ENCODE measurements at places on chromosomes 16 and 17.

DNA sequence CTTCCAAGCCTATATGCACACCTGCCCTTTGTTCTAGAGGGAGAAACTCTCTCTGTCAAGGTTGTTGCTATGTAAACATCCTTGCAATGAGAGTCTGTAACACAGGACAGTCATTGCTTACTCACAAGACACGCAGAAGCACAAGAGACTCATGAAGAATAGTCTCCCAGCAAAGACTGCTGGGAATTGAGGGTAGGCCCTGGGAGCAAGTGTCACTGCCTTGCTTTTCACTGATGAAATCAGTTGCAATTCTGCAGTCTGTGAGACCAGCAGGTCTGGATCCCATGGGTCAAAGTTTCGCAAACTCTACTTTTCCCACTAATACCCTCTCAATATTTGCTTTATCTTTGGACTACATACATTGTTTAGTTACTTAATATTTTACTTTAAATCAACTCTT lies 177.4 kb downstream of the FTO start:
- DNase-seq = no peak

GRCh38 chr16:10556236-10556635 lies 24.2 kb downstream of the EMP2 start:
- no peak for DNase-seq

- no peak for DNase-seq
Measured at GRCh38 chr16:4529085-4530060, 9.2 kb downstream of the CDIP1 start.

- no peak for DNase-seq
Measured at GRCh38 chr16:58219432-58219831, 21.5 kb upstream of the CSNK2A2 start.

DNA sequence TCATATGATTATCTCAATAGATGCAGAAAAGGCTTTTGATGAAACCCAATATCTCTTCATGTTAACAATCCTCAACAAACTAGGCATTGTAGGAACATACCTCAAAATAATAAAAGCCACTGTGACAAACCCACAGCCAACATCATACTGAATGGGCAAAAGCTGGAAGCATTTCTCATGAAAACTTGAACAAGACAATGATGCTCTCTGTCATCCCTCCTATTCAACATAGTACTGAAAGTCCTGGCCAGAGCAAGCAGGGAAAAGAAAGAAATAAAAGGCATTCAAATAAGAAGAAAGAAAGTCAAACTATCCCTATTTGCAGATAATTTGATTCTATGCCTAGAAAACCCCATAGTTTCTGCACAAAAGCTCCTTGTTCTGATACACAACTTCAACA lies 999.2 kb upstream of the GOT2 start:
- no peak for DNase-seq

DNA sequence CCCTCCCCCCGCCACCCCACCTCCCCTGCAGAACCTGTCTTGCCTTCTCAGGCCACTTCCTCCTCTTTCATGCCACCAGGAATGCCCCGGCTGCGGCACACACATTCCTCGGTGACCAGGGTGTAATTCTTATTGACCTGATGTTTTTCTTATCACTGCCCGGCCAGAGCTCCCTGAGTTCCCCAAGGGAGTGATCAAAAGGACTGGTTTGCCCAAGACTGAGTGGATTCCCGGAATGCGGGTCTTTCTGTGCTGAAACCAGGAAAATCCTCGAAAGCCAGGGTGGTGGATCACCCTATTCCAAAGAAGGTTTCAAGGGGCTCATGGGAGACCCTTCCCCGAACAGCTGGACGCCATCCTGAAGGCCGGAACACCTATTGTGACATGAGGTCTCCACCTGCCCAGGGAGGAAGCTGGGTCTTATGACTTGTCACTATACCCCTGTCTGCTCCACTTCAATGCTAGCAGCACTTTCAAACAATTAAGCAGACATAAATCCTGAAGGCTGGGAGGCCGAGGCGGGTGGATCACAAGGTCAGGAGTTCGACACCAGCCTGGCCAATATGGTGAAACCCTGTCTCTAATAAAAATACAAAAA lies 53.0 kb upstream of the RPL38 start:
- DNase-seq = no peak

- no peak for DNase-seq
Measured at GRCh38 chr17:10010752-10011151, 105.7 kb upstream of the RCVRN start.

DNA sequence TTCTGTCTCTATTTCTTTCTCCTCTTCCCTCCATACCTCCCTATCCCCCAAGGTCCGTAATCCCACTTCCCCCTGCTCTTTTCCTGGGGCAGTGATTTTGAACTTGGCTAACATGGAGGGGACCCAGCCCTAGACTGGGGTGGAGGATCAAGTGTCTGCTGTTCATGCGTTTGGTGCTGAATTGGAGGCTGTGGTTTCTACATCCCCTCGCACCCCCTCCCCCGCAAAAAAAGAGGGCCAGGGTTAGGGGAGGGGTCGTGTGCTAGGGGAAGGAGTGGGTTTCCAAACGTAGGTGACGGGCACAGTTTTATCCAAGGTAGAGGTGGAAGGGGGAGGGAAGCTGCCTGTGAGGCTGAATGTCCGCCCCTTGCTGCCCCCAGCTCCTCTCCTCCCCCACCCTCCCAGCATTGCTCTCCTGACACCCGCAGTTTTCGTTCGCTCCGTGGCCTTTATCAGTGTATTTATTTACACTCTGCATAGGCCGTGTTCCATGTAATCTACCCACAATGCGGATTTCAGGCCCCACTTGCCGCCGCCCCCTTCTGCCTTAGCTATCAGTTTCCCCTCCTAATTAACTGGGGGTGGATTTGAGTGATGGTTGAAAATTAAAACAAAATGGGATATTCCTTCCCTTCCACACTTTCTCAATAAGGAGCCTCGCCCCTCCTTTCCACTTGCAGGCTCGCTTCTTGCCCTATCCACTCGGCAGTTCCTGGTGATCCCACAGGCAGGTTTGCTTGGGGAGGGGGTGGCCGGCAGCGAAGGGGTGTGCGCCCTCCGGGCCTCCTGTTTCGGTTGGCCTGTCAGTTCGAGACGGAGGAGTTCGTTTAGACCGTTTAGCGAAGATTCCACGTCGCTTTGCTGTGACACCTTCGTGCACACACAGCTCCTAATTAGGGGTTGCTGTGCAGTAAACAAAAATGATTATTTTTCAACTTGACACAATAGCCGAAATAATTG lies 2.0 kb downstream of the GNAO1 start:
- DNase-seq = no peak

- no peak for DNase-seq
Measured at GRCh38 chr16:55825115-55825728, 7.7 kb downstream of the CES1 start.

DNA sequence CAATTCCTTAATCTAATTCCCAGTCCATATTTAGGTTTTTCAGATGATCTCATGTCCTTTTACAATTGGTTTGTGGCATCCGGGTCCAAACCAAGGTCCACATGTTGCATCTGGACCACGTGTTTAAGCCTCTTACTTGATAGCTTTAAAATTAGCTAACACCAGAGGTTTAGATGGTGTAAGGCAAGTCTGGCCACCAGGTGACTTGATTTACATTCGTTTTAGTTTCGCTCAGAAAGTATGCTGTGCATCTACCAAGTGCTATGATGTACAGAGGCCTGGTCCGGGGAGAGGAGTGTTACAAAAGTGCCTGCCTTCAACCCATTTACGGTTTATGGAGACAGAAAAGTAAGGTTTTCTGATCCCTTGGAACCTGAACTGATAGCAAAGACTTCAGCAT lies 878 bp upstream of the DNAJA2 start:
- DNase-seq = peak; percentile 20

DNA sequence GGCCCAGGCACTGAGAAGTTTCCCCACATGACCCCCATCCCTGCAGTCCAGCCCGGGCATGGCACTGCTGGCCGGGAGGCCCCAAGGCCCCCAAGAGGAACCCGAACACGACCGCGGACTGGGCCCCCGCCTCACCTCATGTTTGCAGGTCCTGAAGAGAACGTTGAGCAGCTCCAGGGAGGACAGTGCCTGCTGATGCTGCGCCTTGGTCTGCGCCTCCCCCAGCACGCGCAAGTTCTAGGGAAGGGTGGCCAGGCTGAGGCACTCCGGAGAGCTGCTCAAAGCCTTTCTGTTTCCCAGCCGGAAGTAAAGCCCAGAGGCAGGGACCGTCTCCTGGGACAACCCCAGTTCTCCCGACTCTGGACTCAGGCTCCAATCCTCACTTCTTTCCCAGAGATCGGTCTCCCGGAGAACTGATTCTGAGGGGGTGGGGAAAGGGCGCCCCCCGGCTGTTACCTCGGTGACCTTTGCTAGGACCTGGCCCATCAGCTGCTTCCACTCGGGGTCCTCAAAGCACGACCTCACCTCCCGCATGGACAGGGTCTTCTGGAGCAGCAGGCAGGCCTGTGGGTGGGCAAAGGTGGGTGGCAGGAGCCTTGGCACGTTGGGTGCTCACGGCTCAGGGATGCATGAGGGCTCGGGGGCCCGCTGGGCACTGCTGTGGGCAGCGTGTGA lies 13.7 kb downstream of the MYBBP1A start:
- no peak for DNase-seq

- no peak for DNase-seq
Measured at GRCh38 chr17:80297996-80298560, 37.4 kb downstream of the RNF213 start.

DNA sequence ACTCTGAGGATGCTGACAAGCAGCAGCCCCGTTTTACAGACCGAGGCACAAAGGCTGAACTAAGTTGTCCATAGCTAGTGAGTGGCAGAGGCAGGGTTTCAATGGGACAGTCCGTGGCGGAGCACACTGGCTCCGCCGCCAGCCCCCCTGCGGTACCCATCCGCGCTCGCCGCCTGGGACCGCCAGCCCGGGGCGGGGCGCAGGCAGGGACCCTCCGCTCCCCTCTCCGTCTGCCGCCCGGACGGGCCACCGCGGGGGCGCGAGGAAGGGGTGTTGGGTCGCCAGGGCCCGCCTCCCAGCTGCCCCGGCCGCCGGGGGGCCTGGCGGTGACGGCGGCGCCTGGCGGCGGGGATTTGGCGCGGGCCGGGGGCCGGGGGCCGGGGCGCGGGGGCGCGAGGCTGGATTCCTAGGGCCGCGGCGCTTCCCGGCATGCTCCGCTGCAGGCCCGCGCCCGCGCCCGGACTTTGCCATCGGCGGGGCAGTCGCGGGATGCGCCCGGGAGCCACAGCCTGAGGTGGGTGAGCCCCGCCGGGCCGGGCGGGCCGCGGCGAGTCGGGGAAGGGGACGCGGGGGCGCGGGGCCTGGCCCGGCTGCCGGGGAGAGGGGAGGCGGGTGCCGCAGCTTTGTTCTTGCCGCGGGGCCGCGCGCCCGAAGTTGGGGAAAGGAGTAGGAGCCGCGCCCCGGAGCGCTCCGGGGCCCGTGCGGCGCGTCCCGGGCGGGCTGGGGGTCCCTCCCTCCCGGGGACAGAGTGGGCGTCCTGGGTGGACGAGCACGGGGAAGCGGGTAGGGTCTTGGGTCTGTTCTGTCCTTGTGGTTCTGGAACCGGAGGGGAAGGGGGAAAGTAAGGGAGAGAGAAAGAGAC lies at the start of gene TMEM98:
TMEM98 (plus strand) TSS at position 430 of the 862 bp plus-strand sequence. CDS start 3,376 bp downstream, outside the sequence.
- no peak for DNase-seq

DNA sequence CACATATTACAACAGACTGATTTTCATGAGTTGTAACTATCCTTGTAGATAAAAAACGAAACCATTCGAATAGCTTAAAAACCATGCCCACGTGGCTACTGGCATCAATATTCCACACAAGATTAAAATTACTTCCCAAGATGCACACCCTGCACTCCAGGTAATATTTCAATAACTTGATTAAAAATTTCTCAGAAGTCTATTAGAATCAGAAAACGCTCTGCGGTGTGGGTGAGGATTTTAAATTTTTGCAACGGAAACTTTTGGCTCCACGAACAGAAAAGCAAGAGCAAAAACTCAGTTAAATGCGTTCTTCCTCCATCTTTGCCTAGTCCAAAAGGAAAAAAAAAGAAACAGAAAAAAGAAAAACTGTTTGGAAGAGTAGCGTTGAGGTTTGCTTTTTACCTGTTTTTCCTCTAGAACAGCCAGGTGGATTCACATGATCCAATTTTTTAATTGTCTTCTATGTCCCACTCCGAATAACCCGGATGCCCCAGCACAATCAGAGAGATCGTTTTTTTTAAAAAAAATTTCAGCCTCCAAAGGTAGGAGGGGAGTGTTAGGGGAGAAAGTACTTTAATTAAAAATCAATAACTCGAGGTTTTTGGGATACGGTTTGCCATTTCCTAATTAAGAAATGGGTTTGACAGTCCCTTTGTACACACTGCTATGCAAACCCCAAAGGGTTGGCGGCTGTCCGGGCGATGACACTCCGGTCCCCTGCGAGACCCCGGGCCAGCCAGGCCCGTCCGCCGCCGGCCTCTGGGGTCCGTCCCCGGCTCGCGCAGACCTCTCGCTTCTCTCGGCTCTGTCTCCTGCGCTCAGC lies 708 bp upstream of the NFAT5 start:
- DNase-seq = no peak

DNA sequence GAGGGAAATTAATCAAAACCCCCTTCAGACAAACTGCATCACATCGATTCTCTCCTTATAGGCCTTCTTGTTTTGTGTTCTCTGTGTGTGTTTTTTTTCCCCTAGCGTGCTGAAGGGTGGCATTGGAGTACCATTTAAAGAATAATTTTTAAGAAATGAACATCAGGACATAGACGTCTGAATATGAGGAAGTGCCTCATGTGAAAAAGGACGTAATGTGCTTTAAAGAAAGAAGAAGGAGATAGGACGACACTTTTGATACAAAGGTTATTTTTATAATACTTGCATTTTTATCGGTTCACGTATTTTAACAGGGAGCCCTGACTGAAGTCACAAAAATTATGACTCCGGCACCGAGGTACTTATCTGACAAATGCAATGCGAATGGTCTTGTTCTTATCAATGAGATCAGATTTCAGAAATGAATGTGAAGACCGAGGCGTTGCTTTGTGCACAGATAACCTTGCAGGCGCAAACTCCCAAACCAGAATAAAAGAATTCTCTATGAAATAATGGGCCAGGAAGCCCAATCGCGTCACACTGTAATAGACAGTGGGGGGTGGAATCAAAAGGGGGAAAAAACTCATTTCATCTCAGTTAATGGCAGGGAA lies 606.3 kb downstream of the MAF start:
- no peak for DNase-seq

DNA sequence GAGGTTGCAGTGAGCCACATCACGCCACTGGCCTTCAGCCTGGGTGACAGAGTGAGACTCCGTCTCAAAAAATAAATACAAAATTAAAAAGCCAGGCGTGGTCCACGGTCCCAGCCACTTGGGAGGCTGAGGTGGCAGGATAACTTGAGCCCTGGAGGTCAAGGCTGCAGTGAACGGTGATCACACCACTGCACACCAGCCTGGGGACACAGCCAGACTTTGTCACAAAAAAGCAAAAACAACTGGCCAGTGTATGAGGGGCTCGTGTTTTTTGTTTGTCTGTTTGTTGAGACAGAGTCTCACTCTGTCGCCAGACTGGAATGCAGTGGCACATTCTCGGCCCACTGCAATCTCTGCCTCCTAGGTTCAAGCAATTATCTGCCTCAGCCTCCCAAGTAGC lies 1.2 kb upstream of the UBB start:
- DNase-seq = no peak
